ENCODE measurements at places on chromosomes 5 and 9.

- DNase-seq = no peak
These were observed 610.9 kb downstream of the DTWD2 start for GRCh38 chr5:118377420-118377819.

- DNase-seq = no peak
These were observed 11.9 kb upstream of the SHISAL2B start for GRCh38 chr5:64678374-64678773.

GRCh38 chr5:139078345-139078744 lies 119.8 kb downstream of the SIL1 start:
- DNase-seq = no peak

GRCh38 chr5:152329207-152329606 lies 75.9 kb downstream of the NMUR2 start:
- DNase-seq = no peak

DNA sequence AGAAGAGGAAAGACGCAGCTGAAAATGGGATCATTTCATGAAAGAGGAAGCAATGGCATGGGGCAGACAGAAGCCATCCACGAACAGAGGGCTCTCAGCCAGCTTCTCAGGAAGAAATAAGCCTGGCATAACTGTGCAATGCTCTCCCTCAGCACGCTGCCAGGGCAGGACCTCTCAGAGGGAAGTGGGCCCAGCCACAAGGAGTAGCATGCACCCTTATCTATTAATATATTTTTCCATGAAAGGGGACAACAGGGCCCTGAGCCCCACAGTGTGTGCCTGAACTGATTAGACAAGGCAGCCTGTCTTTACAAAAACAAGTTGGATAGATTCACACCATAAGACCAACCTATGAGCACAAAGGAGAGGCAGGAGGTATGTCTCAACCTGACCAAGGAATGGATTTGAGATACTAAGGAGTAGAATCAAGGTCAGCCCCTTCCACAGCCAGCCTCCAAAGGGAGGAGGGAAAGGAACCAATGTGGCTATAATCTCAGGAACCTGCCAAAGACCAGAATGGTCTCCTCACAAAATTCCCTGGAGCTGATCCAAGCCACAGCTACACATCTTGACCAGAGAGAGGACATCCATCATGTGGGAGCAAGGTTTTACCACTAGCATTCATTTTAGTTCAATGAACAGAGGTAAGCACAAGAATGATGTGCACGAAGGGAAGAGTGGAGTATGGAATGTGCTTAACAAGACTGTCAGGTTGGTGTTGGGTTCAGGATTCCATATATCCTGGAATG lies 154.8 kb downstream of the SIL1 start:
- no peak for DNase-seq

DNA sequence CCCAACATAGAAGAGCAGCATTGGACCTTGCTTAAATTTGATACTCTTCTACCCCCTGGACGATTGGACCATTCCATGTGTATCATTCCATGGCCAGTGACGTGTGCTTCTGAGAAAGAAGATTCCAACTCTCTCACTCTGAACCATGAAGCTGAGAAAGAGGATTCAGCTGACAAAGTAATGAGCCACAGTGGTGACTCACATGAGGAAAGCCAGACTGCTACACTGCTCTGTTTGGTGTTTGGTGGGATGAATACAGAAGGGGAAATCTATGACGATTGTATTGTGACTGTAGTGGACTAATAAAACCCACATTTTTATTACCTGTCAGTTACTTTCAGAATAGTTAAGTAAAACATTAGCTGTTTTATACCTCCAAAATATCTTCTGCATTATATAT lies 7.5 kb downstream of the HSPA5 start:
- no peak for DNase-seq

GRCh38 chr9:113319054-113319453 lies 15.9 kb upstream of the RNF183 start:
- DNase-seq = no peak

DNA sequence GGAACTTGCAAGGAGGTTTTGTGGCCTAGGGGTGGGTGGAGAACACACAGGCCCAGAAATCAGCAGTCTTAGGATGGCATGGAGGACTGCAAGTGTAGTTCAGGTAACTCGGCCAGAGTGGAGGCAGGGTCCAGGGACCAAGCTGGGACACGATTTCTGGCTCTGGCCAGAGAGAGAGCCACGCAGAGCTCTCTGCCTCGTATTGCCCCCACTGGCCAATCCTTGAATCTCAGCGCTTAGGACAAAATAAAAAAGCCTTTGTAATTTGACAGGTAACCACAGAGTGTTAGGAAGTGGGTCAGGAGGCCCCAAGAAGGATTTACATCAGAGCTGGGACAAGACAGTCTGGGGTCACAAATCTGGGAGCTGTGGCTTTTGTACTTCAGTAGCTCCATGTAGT lies 11.7 kb downstream of the MAP3K1 start:
- no peak for DNase-seq

GRCh38 chr5:53416144-53416738 lies 64.2 kb upstream of the FST start:
- DNase-seq = no peak

DNA sequence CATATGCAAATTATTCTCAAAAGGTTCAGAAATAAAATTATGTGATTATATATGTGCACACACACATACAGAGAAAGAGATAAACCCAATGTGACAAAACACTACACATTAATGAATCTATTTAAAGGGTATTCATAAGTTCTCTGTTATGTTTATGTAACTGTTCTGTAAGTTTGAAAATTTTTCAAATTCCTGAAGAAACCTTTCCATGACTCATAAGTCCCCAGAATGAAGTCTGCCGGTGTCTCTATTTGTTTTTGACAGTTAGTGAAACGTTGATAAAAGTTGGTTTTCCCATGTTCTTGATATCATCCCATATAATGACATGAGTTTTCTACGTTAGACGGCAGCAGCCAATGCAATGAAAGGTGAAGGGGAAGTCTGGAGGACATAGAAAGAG lies 199.5 kb upstream of the PUM3 start:
- DNase-seq = no peak

GRCh38 chr5:61910771-61911170 lies 395.2 kb upstream of the KIF2A start:
- no peak for DNase-seq

GRCh38 chr9:127283917-127284497 lies 19.4 kb downstream of the GARNL3 start:
- no peak for DNase-seq

- DNase-seq = no peak
These were observed 412.7 kb downstream of the EFNA5 start for GRCh38 chr5:107257885-107258520.

DNA sequence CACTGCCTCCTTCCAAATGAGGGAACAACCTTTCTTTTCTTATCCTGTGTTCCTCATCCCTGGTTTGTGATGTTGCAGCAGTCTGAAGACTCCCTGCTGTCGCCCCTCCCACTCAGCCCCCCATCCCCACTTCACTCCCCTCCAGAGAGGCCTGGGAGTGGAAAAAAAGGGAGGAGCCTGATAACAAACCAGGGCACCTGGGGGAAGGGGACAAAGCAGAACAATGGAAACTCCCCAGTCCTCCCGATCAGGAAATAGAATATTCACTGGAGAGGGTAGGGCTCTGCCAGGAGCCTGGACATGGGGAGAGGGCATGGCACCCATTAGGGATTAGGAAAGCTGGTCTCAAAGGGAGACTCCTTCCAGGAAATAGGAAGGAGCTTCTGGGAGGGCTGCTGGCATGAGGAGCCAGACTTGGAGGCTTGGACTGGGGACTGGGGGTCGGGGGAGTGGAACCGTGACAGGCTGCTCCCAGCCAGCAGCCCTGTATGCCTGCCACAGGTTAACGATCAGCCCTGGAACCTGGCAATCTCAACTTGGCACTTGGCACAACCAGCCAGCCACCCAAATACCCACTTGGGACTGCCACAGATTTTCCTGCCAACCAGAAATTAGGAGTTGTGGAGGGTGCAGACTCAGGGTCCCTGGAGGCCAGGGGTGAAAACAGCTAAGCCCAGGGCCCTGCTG lies 20.0 kb downstream of the PCDH1 start:
- DNase-seq = no peak

DNA sequence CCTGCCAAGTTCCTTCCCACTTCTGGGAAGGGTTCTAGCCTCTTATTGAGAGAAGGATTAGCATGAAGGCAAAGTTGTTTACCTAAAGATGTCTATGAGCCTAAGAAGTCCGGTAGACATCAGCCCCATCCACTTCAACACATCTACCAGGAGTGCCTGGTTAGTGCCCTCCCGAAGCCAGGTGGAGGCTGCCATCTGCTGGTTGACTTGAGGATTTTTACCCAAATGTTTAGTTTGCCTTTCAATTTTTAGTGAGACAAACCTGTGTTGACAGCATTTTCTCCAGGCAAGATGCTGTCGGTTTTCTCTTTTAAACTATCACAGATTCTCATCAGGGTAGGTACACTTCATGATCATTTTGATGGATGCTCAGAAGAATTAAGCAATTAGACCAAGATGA lies 83.6 kb upstream of the TNFSF8 start:
- peak; percentile 64 for DNase-seq

GRCh38 chr9:91258451-91258850 lies 103.3 kb downstream of the AUH start:
- DNase-seq = no peak

- no peak for DNase-seq
These were observed 157.9 kb downstream of the ZDHHC21 start for GRCh38 chr9:14535161-14535955.

DNA sequence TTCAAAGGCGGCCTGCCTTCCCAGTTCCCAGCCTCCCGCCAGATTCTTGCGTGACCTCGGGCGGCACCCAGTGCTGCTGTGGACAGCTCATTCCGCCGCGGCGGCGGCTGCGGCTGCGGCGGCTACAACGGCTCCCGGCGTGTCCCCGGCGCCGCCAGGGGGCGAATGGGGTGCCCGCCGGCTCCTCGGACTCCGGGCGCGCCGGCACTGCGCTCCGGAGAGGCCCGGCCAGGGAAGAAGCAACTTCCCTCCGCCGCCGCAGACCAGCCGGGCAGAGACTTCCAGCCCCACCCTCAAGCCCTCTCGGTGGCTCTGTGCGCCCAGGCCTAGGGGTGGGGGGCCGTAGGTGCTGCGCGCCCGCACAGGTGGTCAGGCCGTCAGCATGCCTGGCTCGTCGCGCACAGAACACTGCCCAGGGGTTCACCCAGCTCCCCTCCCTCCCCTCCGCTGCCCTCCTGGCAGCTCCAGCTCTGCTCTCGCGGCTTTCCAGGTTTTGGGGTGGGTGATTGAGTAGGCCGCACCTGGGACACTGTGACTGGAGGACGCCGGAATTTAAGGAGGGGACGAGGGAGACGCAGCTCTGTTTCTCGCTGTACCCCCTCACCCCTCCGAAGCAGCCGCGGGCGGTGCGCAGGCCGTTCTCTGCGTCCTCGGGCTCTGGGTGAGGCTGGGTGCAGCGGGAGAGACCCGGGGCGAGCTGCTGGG lies 20.2 kb downstream of the IGIP start:
- no peak for DNase-seq

GRCh38 chr5:172776235-172776594 lies 5.2 kb upstream of the DUSP1 start:
- DNase-seq = no peak

DNA sequence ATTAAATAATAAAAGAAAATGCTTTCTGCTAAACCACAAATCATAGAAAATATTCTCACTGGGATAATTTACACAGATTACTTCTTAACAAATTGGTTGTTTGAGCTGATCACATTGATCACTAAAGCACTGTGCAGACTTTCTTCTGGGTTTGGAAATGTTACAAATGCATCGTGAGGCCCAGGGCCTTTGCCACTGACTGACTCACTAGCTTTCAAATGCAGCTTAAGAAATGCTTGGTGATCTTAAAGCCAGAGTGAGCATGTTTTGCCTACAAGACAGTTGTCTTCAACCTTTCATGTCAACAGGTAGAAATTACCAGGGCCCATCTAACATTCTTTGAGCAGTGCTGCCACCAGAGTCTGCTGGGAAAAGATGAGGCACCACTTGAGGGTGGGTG lies 252.3 kb upstream of the ADRA1B start:
- DNase-seq = no peak

GRCh38 chr9:96423985-96424336 lies 5.8 kb upstream of the ZNF367 start:
- DNase-seq = no peak

DNA sequence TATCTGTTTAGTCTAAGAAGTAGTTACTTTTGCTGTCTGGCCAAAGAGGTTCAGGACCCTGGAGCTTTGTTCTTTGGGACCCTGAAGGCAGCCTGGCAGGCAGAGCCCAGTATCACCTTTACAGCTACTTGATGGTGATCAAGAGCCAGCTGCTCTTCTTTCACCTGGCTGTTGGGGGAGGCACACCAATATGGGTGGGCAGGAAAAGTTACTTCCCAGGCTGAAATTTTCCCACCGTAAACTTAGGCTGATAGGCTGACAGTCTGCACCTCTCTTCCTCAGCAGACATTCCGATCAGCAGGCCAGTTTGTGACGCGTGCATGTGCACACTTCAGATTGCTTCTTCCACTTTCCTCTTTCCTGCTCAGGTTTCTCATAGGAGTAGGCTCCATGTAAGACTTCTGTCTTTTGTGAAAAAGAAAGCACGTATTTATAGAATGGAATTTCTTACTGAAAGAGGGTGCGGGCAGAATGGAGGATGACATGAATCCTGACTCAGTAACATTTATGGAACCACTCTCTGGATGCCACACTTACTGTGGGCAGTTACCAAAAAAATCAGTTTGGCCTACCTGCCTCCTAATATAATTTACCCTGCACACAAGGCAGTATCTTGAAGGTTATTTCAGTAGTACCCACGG lies 223.9 kb upstream of the DMRT1 start:
- DNase-seq = no peak

GRCh38 chr5:16709691-16710433 lies 93.1 kb upstream of the RETREG1 start:
- DNase-seq = no peak

DNA sequence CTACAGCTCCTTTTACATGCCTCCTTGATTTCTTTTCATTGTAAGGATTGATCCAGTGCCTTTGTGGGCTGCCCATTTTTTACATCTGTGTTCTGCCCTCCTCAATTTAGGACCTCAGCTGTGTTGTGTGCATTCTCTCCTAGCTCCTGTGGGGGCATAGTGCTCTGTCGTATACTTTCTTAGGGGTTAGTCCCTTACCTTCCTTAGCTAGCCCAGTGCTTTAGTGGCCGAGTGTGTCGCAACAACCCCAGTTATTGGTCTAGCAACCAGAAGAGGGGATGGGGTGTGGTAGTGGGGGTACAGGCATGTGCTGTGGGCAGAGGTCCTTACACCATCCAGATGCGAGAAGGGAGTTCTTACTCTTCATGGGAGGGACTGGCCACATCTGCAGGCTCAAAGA lies 12.1 kb downstream of the MTRR start:
- DNase-seq = no peak

DNA sequence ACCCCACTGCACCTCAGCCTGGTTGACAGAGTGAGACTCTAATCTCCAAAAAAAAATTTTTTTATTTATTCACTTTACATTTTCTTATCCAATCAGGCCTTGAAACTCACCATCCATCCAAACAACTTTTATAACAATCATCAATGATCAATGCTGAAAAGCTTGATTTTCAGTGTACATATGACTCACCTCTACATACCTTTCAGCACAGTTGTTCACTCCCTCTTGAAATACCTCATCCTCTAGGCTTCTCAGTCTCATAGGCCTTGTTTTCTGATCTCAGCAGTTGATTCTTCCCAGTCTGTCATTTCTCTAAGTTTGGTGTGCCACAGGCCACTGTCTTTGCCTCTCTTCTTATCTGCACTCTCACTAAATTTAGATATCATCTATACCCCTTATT lies 36.2 kb downstream of the GRIN3A start:
- no peak for DNase-seq

- DNase-seq = no peak
These were observed 242.1 kb upstream of the DAPK1 start for GRCh38 chr9:87255431-87256155.

GRCh38 chr9:32258482-32258881 lies 126.0 kb upstream of the ACO1 start:
- DNase-seq = no peak
